SK-MEL-5 (cell line): ENCODE measurements at places on chromosomes 6 and 20. TPM values are rescaled to one million over a fixed set of nuclear protein-coding genes. Genes with fewer than 3 reads are reported as not detected.

DNA sequence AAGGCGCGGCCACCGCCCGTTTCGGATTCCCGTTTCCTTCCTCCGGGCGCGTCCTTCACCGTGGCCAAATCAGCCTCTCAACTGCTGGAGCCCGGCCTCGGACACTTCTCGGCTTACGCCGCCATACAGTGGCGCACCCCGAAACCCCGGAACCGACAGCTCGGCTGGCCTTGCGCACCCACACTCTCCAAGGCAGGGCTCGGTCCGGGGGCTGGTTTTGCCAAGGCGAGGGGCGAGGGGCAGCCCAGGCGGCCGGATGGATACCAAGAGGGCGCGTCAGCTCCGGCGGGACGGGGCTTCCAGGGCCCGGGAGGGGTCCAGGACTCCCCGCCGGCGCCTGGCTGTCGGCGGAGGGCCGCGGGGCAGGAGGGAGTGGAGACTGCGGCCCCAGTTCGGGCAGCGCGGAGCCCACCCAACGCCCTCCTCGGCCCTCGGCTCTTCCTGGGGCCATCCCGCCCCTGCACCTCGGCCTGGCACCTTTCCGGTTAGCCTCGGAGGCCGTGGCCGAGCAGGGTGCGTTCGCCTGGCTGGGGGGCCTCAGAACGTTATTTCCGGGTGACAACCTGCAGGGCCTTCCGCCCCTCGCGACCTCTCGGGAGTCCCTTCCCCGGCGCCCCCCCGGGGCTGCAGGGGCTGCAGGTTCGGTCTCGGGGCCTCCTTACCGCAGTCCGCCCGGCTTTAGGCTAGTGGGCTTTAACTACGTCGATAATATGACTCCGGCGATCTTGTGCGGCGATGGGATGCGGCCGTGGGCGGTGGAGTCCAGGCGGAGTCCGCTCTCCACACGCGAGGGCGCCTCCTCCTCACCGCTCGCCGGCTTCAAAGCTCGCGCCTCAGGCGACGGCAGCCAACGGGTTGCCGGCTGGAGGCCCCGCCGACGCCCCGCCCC is 697 bp upstream of the CEP43 start:
- DNase-seq, result peak; percentile 2

ZCCHC3 gene
- 25.5 and 29.7 TPM in 2 replicates for total RNA-seq

SAMD5 gene
- total RNA-seq, result 1.8 and 2.2 TPM in 2 replicates

CCDC170 gene
- not detected in 2 replicates for total RNA-seq

- no peak for DNase-seq
Observed at GRCh38 chr6:39471954-39472659, 149.6 kb upstream of the KCNK16 start.

SLC22A1 gene
- total RNA-seq, result 0.13 and 0.95 TPM in 2 replicates

SSR1 gene
- 231 and 238 TPM in 2 replicates for total RNA-seq

SLC17A1 gene
- not detected in 2 replicates for total RNA-seq

GRCh38 chr6:70124882-70125545 is 177.9 kb downstream of the COL9A1 start:
- no peak for DNase-seq

DNA sequence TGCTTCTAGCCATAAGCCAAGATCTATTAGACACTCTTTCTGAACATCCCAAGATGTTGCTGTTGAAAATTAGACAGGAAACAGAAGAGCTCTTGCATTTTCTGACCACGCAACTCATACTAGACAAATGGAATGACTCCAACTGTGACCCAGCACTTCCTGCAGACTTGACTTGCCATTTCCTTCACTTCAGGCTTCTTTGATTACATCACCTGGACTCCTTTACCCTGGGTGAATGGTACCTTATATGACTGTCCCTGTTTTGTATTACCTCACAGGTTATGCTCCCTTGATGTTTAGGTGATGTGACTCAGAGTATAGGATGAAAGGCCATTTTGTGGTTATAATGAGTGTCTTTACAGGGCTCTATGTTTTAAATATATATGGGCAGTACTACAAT is 236.1 kb downstream of the BMP2 start:
- DNase-seq, result no peak

DNA sequence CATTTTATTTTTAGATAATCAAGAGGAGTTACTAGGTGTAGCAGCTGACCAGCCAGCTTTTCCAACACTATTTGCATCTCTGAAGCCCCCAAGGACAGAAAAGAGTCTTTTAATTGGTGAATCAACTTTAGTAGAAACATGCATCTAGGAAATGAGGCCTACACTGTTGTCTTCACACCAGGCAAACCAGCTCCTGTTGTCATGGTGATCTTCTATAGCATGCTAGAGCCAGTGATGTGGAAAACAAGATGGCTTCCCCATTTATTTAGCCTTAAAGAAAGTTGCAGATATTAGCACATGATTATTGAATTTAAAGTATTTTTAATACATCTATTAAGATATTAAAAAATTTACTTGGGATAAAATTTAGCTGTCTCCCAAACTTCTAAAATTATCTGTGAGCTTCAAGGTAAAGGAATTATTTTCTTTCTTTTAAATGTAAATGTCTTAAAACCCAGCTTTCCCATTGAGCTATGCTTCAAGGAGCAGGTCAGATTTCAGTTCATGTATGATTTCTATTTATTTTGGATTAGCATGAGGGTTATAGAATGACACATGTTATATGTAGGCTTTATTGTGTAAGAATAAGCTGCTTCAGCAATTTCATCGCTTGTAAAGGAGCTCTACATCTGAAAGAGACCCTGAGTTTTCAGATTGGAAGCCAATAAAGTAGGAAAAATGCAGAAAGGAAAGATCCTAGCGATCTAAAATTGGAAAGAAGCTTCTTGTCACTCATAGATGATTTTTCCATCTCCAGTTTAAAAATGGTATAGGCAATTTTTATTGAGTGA is 564.9 kb upstream of the CITED2 start:
- DNase-seq, result peak; percentile 50

DNA sequence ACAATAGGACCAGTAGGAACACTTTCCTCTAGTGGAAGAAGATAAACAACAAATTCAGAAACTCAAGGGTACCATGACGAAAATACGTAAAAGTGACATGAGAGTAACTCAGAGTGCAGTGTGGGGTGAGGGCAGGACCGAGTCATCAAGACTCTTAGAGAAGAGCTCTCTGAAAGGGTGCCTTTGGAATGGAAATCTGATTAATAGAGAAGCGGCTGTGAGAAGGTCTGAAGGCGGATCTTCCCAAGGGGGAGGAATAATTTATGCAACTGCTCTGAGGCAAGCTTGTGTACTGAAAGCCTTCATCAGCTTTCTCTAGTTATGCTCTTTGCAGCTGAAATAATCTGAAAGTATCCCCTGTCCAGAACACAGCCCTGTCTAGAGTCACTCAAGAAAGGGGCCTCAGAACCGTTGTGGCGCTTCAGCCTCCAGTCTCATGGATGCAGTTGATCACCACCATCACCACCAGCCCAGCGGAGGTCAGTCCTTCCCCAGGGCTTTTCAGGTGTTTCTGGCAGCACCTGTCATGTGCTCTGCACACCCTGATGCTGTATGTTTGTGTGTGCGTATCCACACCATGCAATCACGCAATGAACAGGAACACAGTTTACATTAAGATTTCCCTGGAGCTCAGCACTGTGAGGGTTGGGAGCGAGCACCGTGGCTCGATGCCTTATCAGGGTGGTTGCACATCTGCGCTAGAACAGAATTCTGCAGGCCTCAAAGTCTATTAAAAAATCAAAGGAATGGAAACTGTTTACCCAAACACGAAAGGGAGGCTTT is 396.5 kb downstream of the SMOC2 start:
- no peak for DNase-seq

GPSM3 gene
- total RNA-seq, result 3.3 and 5.4 TPM in 2 replicates

DNA sequence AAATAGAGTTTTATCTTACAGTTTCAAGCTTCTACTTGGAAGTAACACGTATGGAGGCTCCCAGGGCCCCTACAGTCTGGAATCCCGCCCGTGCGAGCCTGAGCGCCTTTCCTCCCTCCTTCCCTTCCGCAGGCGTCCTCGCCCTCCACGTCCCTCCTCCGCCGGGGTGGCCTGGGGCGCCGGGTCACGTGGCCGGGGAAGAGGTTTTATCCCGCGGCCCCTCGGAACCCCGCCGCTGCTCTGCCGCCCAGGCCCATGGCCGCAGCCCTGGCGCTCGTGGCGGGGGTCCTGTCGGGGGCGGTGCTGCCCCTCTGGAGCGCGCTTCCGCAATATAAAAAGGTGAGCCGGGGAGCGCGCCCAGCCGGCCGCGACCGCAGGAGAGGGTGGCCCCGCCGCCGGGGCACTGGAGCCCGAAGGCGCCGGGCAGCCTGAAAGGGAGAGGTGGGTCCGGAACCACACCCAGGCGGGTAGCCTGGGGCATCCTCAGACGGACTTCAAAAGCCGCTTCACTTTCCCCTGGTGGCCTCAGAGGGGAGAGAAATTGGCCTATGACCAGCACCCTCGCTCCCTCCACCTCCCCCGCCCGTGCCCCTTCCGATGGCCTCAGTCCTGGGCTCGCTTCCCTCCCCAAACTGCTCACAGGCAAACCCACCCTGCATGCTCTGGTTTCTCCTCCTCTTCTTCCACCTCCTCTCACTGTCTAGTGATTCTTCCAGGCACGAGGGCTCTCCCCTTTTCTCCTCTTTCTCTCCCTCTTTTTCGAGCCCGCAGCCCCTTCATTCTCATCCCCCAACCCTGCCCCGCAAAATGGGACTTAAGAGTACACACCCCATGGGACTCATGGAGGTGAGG is at the start of gene CLPSL2:
CLPSL2 (plus strand) TSS at position 235 of the 852 bp plus-strand sequence; CDS start at position 256, 21 bp downstream.
- no peak for DNase-seq

DNA sequence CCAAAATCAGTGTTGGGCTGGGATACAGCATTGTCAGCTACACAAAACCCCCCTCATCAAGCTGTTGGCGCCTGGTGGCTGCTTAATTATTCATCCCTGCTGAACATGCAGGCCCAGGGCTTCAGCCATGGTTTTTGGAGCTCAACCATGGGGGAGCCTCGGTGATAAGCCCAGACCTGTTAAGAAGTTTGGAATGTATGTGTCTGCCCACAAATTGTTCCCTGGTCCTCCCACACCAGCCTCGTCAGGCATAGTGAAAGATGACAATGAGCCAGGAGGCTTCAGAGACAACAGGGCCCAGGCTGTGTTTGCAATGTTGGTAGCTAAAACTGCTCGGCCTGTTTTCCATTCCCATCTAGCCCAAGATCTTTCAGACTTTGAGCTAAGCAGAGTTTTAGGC is 34.8 kb upstream of the SIRPA start:
- DNase-seq, result no peak

KHDC1L gene
- not detected in 2 replicates for total RNA-seq

SLC17A9 gene
- not detected in 2 replicates for total RNA-seq

NAPB gene
- 9.4 and 13.1 TPM in 2 replicates for total RNA-seq

GSTA3 gene
- 0.80 TPM in 1 of 2 replicates, not detected in the other for total RNA-seq

CRISP2 gene
- not detected in 2 replicates for total RNA-seq

DNA sequence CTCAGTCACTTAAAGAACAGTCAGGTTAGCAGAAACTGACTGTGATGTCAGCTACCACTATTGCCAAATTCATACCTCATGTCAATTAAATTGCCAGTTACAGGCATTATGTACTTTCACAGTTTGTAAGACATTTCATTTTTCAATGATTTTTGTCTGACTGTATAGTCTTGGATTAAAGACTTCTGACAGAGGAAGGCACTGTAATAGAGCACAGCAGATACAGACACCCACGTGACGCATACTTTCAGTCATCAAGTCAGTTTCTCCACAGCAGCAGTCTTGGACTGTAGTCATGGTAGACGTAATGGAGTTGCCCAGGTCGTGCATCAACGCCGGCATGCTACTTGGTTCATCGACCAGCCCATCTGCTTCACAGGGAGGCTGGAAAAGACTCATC is 29.5 kb upstream of the ELOVL5 start:
- DNase-seq, result no peak

HAO1 gene
- total RNA-seq, result not detected in 2 replicates

DNA sequence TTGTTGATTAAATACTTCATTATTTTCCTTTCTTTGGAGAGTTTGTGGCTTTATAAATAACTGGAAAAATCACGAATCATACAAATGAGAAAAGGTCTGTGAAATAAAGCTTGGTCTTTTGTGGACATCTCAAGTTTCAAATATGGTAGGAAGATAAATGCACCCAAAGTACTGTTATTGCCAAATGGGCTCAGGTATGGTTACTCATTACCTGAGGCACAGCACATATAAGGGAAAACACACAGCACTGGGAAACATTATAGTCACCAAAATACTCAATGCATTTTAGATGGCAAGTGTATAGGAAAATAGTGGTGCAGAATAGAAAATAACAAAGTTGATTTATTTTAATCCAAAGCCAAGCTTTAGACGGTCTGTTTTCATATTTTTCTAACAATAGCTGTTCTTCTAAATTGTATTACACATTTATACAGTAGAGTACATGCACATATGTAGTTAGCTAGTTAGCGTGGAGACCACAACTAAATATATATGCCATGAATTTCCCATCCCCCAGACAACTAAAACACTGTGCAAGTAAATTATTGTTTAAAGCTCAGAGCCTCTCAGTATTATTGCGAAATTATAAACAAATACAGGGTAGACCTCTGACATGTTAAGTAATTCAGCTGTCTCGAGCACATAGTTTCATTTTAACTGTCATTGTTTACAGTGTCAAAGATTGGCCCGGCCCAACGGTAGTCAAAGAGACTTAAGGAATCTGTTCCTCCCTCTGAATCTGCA is 336.0 kb downstream of the SYNE1 start:
- DNase-seq, result no peak

FERMT1 gene
- total RNA-seq, result 6.6 and 6.7 TPM in 2 replicates

MCHR2 gene
- 0.16 and 0.18 TPM in 2 replicates for total RNA-seq

GRCh38 chr20:1368448-1369199 is 24.2 kb downstream of the FKBP1A start:
- no peak for DNase-seq

GRCh38 chr20:24994470-24995368 is 2.2 kb upstream of the APMAP start:
- DNase-seq, result peak; percentile 92

DNA sequence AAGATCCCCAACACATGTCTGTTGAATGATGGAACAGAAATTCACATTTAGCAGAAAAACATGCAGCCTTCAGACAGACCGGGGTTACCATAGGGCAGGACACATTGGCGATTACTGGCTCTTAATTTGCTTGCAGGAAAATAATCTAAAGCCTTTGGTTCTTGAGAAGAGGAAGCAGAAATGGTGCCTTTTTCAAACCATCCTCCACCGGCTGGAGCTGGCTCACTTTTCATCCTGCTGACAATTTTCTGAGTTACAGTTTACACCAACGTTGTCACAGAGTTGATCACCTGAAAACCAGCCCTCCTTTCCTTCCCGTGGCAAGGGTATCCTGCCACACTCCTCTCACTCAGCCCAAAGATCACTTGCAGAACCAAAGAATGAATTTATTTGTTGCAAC is 32.6 kb downstream of the SF3B5 start:
- DNase-seq, result no peak

DNA sequence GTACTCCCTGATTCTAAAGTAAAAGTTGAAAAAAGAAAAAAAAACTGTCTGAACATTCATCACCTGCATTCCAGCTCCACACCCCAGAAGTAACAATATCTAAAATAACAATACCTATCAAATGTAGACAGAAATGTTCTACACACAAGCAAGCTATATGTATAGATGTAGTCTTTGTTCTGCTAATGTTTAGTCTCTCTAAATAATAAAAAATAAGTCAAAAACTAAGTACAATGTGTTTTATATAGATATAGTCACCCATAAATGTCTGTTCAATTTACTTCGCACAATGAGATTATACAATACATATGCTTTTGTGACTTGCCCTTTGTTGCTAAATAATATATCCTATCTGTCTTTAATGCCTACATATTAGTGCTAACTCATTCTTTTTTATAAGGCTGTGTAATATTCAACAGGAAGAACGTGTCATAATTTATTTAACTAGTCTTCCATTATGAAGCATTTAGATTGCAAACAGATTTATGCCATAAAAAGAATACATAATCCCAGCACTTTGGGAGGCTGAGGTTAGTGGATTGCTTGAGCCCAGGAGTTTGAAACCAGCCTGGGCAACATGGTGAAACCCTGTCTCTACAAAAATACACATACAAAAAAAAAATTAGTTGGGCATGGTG is 216.2 kb upstream of the ZNF217 start:
- DNase-seq, result no peak
